ENCODE measurements at places on chromosomes 12 and 14. TPM values are rescaled to one million over a fixed set of nuclear protein-coding genes. Genes with fewer than 3 reads are reported as not detected.

The RAD9B gene
- total RNA-seq = 0.41 TPM

The BCAT1 gene
- 12.7 TPM for total RNA-seq

The ESRRB gene
- 0.23 TPM for total RNA-seq

The ART4 gene
- total RNA-seq = not detected

The KLC1 gene
- 169 TPM for total RNA-seq

Measured in activated T-helper 2 cell treated with anti-CD3 and anti-CD28 coated beads, Interferon-gamma antibody, Interleukin-2, Interleukin-4, amounts not matched to agents 10 μg/mL and 5 μg/mL and 100 μg/mL, durations not matched to agents 14 hours and 24 hours and 36 hours (primary cell).